8988T (cell line): ENCODE measurements at places on chromosomes 12 and 14.

DNA sequence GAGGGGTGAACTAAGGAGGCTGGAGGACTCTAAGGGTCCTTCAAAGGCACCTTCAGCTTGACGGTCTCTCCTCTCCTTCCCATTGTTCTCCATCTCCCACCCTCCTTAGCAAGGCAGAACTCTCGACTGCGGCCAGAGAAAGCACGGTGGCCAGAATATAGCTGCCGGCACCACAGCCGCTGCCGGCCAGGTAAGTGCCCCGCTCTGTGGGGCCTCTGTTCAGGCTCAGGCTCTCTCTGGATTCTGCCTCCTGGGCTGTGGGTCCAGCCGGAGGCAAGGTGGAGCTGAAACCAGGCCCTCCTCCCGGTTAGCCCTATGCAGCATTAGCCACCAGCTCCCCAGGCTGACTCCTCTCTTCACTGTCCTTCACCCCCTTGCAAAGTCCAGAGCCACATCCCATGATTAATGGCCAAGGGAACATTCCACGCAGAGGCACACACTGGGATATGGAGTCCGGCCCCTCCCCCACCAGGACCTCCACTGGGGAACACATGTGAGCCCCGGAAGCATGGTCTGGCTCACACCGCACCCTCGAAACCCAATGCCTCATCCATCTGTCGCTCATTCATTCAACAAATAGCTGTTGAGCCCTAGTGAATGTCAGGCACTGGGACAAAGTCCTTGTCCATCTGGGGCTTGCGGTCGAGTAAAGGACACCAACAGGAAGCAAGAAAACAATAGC lies 25.2 kb downstream of the LTBP2 start:
- no peak for DNase-seq

- DNase-seq: no peak
Measured at GRCh38 chr14:73252491-73253322, 15.4 kb downstream of the PAPLN start.

- no peak for DNase-seq
Measured at GRCh38 chr12:59118356-59118755, 198.1 kb upstream of the LRIG3 start.

DNA sequence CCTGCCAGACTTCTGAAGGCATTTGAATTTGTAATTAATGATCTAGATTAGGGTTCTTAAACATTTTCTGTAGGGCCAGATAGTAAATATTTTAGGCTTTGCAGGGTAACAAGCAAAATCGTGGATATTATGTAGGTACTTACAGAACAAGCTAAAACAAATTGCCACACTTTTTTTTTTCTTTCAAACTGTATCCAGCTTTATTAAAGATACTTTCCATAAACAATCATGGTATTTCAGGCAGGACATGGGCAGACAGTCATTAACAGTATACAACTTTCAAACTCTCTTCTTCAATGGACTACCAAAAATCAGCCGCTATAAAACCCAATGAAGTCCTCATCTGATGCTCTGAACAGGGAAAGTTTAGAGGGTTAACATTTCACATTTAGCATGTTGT lies 9.6 kb downstream of the TRMT5 start:
- DNase-seq: no peak

DNA sequence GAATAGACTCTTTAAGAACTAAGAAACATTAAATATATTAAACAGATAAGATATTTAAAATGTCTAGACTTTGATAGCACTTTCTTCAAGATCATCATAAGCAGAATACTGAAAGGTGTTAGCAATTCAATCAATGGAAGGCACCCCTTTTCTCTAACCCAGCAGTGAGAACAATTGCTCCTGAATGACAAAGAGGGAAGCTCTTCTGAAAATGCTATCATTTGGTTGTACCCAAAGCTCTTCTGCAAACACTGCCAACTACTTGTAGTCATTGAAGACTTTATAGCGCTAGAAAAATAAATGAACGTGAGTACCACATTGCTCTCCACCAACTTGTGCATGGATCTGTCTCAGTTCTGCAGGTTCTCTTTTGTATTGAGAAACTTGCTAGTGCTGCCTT lies 62.2 kb upstream of the LMO3 start:
- DNase-seq: no peak

DNA sequence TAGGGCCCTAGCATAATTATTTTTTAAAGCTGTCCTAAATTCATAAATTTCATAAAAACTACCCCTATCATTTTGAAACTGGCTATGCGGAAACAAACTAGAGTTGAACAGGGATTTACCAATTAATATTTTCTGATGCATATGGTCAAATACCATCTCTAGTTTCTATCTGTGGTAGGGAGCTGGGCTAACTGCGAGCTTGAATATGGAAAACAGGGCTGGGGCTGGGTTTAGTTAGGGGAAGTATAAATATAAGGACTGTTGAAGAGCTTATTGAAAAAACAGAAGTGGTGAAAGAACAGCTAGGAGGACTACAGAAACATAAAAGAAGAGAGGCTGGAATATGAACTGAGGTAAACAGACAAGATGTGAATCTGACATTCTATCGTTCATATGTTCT lies 91.8 kb downstream of the SLC38A1 start:
- no peak for DNase-seq

GRCh38 chr12:124774054-124774461 lies 89.6 kb downstream of the SCARB1 start:
- DNase-seq: no peak

DNA sequence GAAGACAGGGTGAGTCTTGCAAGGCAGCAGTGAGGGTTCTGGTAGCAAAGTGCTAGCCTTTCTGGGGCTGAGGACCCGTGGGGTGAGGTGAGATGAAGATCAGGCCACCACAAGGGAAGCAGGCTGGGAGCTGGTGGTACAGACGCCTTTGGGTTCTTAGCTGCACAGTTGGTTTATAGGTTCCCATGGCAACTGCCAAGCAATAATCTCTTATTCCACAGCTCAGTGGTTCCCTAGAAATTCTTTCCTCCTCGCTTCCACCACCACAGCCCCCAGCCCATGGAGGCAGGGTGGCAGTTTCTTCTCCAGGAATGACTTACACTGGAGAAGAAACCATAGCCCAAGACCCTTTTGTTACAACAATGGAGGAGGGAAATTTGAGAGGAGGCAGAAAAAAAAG lies 82.1 kb downstream of the CMKLR1 start:
- no peak for DNase-seq

DNA sequence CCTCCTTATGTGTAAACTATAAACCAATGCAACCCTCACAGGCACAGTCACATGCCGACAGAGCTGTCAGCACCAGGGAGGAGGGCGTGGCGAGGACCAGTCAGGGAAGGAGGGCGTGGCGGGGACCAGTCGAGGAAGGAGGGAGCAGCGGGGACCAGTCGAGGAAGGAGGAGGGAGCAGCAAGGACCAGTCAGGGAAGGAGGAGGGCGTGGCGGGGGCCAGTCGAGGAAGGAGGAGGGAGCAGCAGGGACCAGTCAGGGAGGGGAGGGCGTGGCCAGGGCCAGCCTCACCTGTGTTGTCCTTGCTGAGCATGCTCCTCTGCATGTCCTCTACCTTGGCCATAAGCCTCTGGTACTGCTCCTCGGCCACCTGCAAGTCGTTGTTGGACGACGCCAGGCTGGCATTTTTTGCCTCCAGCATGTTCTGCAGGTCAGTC lies 24.2 kb downstream of the GOLGA3 start:
- no peak for DNase-seq

GRCh38 chr14:77313371-77313770 lies 7.3 kb downstream of the POMT2 start:
- no peak for DNase-seq

- no peak for DNase-seq
Measured at GRCh38 chr12:121405211-121405610, 5.3 kb downstream of the RNF34 start.

GRCh38 chr14:101019541-101019940 lies 116.0 kb upstream of the RTL1 start:
- DNase-seq: no peak

DNA sequence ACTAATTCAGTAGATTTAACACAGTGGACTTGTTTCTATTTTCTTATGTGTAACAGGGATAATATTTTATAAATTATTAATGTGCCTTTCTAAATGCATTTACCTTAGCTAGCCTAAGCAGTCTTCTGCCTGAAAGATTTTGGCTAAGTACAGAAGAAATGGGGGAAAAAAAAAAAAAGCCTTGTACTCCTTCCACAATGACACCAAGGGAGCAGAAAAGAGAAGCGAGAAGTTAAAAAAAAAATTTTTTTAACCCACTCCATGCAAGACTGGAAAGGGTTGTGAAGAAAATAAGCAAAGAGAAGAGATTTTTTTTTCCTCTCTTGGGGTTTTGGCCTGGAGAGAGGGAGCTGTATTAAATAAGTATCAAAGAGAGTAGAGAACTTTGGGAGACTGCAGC lies 28.7 kb downstream of the NELL2 start:
- no peak for DNase-seq
